ENCODE measurements at places on chromosomes 1 and 21.

DNA sequence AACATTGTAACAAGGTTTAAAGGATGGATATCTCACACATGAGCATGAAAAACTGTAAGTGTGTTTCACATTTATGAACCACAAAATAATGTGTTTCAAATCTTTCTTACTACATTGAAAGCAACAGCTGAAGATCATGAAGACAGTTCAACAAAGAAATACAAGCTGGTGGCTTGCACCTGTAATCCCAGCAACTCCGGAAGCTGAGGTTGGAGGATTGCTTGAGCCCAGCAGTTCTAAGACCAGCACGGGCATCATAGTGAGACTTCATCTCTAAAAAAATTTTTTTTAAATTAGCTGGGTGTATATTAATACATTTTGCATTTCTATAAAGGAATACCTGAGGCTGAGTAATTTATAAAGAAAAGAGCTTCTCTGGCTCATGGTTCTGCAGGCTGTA is 27.1 kb upstream of the C1orf198 start:
- DNase-seq: no peak

- DNase-seq: no peak
Observed at GRCh38 chr1:215055281-215055935, 27.1 kb upstream of the KCNK2 start.

GRCh38 chr1:186535388-186536133 is 74.6 kb upstream of the PDC start:
- peak; percentile 1 for DNase-seq

DNA sequence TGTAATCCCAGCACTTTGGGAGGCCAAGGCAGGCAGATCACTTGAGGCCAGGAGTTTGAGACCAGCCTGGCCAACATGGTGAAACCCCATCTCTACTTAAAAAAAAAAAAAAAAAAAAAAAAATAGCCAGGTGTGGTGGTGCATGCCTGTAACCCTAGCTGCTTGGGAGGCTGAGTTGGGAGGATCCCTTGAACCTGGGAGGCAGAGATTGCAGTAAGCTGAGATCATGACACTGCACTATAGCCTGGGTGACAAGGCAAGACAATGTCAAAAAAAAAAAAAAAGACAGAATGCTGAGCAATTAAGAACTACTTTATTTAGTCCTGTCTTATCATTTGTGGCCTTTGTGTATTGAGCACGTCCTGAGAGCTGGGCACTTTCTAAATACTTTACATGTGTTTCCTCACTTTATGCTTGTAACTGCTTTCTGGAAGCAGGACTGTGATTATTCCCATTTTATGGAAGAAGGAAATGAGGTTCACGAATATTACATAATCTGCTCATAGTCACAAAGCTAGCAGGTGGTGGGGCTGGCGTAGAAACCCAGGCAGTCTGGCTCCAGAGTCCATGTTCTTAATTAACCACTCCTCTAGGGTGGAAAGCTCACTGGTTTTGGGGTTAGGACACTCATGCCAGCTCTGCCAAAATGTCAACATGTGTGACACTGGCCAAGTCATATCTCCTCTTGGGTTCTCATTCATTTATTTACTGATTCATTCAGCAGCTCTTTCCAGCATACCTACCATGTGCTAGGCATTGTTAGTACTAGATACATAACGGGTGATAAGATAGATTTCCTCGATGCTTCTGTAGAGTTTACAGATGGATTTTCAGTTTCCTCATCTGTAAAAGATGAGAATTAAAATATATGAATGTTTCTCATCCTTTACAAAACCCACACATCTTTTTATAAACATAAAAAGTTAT is 57.7 kb downstream of the DDR2 start:
- DNase-seq: no peak

- no peak for DNase-seq
Observed at GRCh38 chr1:99384021-99384420, 119.7 kb downstream of the PLPPR4 start.

DNA sequence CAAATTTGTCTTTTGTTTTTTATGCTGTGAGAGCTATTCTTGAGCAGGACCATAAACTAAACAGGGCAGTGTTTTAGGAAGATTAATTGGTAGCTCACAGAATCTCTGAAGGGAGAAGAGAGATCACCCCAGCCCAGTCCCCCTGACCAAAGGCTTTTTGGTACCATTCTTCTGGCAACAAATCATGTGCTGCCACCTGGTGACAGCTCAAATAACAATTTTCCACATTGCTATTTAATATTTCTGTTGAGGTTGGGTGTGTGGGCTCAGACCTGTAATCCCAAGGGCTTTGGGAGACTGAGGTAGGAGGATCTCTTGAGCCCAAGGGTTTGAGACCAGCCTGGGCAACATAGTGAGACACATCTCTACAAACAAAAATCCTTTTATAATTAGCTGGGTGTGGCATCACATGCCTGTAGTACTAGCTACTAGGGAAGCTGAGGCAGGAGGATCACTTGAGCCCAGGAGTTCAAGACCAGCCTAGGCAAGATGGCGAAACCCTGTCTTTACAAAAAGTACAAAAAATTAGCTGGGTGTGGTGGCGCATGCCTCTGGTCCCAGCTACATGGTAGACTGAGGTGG is 2.2 kb upstream of the TESK2 start:
- peak; percentile 77 for DNase-seq

DNA sequence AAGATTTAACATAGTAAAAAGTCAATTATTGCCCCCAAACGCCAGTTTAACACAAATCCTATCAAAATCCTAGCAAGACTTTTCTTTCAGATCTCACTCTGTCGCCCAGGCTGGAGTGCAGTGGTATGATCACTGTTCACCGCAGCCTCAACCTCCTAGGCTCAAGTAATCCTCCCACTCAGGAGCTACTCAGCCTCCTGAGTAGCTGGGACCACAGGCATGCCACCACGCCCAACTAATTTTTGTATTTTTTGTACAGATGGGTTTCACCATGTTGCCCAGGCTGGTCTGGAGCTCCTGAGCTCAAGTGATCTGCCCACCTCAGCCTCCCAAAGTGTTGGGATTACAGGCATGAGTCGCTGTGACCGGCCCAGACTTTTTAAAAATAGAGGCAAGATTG is 4.8 kb downstream of the SNIP1 start:
- no peak for DNase-seq

GRCh38 chr1:240517891-240518290 is 94.1 kb downstream of the GREM2 start:
- DNase-seq: no peak

DNA sequence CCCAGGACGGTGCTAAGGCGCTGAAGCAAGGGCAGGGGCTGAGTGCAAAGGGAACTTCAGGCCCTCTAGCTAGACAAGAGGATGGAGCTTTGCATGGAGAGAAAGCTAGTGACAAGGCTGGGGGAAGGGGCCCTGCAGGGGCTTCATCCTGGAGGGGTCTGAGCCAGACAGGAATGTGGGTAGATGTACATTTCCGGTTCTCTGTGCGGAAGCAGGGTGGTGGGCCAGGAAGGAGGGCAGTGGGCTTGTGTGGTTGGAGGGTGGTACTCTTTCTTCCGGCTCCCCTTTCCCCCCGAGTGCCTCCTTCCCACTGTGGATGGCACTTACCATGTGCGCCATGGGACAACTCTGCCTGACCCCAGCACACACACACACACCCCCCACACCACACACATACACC is 1.5 kb downstream of the KISS1 start:
- DNase-seq: no peak

DNA sequence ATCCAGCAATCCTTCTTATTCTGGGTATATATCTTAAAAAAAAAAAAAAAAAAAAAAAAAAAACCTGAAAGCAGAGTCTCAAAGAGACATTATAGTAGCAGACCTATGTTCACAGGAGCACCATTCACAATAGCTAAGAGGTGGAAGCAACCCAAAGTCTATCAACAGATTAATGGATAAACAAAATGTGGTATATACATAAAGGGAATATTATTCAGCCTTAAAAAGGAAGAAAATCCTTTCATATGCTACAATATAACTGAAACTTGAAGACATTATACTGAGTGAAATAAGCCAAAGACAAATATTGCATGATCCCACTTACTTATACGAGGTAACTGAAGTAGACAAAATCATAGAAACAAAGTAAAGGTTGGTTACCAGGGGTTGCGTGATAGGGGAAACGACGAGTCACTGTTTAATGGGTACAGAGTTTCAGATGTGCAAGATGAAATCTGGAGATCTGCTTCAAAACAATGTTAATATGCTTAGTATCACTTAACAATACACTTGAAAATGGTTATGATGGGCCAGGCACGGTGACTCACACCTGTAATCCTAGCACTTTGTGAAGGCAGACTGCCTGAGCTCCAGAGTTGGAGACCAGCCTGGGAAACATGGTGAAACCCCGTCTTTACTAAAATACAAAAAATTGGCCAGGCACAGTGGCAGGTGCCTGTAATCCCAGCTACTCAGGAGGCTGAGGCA is 29.5 kb downstream of the PIK3R3 start:
- no peak for DNase-seq

DNA sequence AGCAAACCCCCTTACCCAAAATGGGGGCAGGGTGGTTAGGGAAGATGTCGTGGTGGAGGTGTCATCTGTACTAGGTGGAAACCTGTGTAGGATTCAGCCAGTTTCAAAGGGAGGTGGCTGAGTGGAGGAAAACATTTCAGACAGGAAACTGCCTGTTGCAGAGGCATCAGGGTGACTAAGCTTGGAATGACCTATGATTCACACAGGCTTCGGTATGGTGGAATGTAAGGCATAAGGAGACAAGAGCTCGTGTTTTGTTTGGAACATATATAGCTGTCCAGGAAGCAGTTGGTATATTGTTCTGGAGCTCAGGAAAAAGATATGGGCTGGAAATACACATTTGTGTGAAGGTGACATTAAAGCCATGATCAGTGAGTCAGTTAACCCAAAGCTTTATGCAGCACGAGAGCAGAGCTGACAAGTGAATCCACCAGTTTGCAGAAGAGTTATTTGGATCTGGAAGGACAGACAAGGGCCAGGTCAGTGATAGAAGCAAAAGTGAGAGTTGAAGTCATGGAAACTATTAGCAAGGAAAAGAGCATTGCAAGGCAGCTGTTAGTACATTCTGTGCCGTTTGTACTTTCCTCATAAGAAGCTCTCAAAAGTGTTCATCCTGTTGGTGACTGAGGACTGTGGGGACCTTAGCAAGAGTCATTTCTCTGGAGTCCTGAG is 12.2 kb downstream of the UTP25 start:
- DNase-seq: no peak

GRCh38 chr21:33039536-33039935 is 13.8 kb downstream of the OLIG2 start:
- peak; percentile 23 for DNase-seq

- no peak for DNase-seq
Observed at GRCh38 chr1:109979489-109980091, 5.0 kb upstream of the AHCYL1 start.

GRCh38 chr1:50877641-50878040 is 82.4 kb downstream of the FAF1 start:
- DNase-seq: no peak

GRCh38 chr1:25167269-25168192 is 64.8 kb downstream of the SYF2 start:
- no peak for DNase-seq

DNA sequence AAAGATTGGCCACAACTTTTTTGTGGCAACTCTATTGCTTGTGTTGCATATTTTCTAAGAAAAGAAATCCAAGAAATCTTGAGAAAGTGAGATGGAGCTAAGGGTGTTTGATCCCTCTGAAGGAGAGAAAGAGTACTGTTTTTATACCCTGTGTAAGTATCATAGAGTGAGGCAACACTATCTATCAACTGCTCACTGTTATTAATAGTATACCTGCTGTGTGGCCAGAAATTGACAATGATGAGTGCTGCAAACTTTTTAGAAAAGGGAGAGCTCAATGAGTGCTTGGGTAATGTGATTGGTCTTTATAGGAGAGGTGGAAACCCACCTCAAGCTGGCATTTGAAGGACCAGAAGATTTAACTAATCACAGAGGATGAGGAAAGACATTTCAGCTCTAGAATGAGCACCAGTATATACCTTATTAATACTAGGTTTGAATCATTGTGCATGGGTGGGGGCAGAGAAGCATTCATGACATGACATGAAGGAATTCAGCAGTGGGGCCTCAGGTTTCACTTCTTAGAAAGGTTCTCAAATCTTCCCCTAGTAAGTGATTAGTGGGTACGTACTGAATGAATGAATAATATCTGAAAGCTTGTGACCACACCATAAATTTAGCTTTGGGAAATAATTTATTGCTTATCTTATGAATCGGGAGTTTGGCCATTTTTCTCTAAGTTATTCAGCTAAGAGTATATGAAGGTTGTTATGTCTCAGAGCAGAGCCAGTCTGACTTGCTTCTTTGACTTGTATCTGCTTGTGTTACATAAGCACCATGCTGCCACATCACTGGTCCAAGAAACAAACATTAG is 169.2 kb upstream of the SGIP1 start:
- no peak for DNase-seq

DNA sequence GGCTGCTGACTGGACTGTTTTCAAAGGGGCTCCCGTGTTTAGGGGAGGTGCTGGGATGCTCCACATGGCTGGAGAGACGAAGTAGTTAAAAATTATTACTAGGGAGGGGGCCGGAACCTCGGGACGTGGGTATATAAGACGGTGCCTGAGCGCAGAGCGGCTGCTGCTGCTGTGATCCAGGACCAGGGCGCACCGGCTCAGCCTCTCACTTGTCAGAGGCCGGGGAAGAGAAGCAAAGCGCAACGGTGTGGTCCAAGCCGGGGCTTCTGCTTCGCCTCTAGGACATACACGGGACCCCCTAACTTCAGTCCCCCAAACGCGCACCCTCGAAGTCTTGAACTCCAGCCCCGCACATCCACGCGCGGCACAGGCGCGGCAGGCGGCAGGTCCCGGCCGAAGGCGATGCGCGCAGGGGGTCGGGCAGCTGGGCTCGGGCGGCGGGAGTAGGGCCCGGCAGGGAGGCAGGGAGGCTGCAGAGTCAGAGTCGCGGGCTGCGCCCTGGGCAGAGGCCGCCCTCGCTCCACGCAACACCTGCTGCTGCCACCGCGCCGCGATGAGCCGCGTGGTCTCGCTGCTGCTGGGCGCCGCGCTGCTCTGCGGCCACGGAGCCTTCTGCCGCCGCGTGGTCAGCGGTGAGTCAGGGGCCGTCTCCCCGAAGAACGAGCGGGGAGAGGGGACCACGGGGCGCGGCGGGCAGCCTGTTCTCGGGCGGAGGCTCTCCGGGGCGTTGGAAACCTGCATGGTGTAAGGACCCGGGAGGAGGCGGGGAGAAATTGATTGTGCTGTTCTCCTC is at the start of gene CHODL:
Gene CHODL (plus strand): TSS at position 163 of the 793 bp plus-strand sequence. CDS start 391 bp downstream, at position 554.
- DNase-seq: no peak

DNA sequence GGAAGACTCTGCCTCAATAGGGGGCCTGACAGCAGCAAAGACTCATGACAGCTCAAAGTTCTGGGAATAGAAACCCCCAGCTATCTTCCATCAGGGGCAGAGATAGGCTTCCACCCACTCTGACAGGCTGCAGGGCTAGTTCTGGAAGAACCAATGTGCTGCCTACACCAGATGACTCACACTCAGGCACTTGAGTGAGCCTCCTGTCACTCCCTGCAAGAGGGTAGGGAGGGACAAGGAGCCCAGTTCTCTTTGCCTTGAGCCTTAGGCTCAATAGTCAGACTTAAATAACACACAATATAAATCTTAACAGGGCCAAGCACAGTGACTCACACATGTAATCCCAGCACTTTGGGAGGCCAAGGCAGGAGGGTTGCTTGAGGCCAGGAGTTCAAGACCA is 386.4 kb downstream of the HHAT start:
- no peak for DNase-seq
